ENCODE measurements at places on chromosomes 3 and 15.

- DNase-seq, result no peak
These were observed 481.5 kb upstream of the RGMA start for GRCh38 chr15:93570527-93570926.

- no peak for DNase-seq
These were observed 302.1 kb upstream of the STT3B start for GRCh38 chr3:31230425-31231223.

GRCh38 chr3:45218578-45219390 lies 7.3 kb downstream of the TMEM158 start:
- DNase-seq, result no peak

- DNase-seq, result no peak
These were observed 42.4 kb upstream of the STRIT1 start for GRCh38 chr3:155335724-155336354.

GRCh38 chr15:26298659-26299170 lies 435.6 kb upstream of the ATP10A start:
- peak; percentile 10 for DNase-seq

- peak; percentile 28 for DNase-seq
These were observed 245.3 kb downstream of the MYRIP start for GRCh38 chr3:40054568-40055222.

- DNase-seq, result peak; percentile 52
These were observed 104.1 kb downstream of the PGPEP1L start for GRCh38 chr15:98903377-98904018.

DNA sequence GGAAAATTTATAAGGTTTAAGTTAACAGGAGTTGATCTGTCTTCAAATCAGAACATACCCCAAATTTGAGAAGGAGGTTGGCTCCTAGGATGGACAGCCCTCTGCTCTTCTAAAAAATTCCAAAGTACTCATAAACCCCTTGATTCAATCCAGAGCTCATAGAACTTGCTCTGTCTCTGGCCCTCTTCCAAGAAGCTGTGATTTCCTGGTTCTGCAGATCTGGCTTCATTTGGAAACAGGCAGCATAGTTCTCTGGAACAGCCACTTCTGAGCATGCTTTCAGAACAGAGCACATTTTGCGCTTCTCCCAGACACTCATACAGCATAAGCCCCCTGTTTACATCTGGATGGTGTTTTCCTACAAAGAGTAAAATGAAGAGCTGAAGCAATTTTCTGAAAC lies 96.7 kb downstream of the KBTBD8 start:
- DNase-seq, result peak; percentile 79

GRCh38 chr15:29130951-29131839 lies 138.4 kb downstream of the NSMCE3 start:
- no peak for DNase-seq

GRCh38 chr3:128328546-128329458 lies 137.9 kb downstream of the DNAJB8 start:
- DNase-seq, result no peak

DNA sequence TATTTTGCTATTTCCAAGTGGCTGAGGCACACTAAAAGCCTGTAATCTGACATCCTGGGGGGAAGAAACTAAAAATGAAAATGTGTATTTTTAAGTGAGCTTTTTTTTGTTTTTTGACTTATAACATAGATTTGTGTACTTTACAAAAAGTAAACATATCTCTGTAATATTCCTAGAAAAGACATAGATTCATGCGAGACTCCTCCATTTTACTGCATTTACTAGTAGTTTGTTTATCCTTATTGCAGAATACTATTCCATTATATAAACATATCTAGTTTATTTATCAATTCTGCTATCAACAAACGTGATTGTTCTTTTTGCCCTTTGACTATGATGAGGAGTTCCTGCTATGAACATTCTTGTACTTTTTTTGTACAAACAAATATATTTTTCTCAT lies 67.8 kb upstream of the PLSCR5 start:
- no peak for DNase-seq

DNA sequence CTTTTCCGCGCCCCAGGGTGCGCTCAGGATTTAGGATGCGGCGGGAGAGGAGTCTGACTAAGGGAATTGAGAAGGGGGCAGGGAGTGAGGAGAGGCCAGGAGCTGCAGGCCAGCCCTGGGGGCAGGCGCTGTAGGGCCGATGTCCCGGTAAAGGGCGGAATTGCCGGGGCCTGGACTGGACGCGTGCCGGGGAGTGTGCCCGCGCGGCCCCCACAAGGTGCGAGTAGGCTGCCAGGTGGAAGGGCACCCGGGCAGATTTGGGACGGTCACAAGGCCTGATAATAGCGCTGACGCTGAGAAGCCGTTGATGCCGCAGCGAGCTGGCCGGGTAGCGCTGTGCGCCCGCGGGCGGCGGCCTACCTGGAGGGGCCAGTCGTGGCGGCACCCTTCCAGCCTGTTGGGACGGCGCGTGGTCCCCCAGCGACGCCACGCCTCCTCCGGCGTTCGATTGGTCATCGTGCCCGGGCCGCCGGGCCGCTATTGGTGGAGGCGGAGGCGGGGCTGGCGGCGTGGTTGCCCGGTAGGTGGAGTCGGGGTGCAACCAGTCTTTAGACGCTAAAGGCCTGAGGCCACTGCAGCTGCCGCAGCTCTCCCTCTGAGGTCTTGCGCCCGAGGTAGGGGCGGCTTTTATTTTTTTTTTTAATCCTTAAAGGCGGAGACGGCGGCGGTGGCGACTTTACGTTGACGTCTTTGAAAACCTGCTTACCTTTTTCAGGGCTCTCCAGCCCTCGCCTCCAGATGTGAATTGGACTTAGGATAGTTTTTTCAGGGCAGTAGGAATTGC lies 903 bp downstream of the SLC25A38 start:
- DNase-seq, result peak; percentile 62

- no peak for DNase-seq
These were observed 55.2 kb downstream of the CCDC66 start for GRCh38 chr3:56612146-56612545.

- peak; percentile 78 for DNase-seq
These were observed 29.4 kb downstream of the LYSMD4 start for GRCh38 chr15:99703603-99704443.

- DNase-seq, result no peak
These were observed 249.9 kb upstream of the TLE3 start for GRCh38 chr15:70347321-70348225.

DNA sequence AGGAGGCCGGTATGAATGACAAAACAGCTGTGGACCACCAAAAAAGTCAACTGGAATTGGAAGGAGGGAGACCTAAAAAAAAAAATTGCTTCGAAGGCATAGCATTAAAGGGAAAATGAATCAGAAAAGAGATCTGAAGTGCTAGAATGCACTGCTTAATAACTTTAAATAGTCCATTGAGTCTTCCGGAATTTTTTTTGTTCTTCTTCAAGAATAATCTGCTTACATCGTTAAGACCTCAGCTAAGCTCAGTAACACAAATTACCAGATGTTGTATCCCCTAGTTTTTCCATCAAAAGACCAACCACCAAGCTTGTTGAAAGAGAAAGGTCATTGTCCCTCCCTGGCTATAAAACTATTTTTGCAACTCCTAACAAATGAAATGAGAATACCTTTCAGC lies 560.5 kb downstream of the NR2F2 start:
- no peak for DNase-seq

DNA sequence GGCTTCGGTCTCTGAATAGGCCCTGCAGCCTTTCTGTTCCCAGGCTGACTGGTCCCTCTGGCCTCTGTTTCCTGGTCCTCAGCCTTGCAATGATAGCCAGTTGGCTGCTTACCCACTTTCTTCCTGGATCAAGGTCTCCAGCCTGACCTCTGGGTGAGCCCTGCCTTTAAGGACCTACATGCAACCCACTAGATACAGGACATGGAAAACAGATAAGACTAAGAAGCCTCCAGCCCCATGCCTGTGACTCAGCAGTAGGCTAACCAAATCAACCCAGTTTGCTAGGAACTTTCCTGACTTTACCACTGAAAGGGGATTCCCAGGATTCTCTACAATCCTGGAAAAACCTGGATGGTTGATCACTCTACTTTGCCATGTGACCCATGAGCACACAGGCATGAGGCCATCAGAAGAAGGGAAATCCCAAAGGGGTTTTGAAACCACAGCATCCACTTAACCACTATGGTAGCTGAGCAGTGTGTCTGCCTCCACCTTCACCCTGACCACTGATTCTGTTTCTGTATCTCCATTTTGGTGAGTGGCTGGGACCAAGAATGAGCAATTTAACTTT lies 188.1 kb downstream of the CHST2 start:
- no peak for DNase-seq

GRCh38 chr15:31069360-31070000 lies 32.0 kb downstream of the TRPM1 start:
- no peak for DNase-seq

DNA sequence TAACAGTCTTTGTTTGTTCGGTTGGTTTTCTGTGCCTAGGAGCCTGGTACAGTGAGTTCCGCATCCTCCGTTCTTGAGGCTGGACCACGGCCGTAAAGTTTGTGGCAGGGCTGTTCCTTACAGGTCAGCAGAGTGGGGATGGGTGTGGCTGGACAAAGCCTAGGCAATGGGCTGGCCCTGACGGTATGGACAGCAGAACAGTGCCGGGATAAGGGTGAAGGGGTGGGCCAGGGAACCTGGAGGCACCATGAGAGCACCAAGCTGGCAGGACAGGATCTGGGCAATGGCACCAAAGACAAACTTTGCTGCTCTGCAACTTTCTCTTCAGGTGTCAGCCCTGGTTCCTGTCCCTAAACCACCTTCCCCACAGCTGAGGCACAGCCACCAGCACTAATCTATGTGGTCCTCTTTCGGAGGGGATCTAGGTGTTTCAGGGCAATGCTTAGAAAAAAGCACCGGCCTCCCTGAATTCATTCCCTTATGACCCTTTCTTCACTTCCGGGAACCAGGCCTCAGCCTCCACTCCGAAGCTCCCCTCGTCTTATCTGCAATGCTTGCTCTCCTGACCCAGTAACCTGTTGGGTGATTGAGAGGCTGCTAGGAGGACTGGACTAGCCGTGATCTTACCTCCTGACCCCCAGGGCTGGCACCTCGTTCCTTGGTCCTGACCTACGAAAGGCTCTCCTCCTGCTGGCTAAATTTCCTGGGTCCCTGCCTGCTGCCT lies 54.4 kb downstream of the KLHL6 start:
- DNase-seq, result no peak

GRCh38 chr3:188583341-188584161 lies 429.6 kb downstream of the LPP start:
- DNase-seq, result no peak

GRCh38 chr3:172515130-172515918 lies 7.9 kb downstream of the TNFSF10 start:
- no peak for DNase-seq

DNA sequence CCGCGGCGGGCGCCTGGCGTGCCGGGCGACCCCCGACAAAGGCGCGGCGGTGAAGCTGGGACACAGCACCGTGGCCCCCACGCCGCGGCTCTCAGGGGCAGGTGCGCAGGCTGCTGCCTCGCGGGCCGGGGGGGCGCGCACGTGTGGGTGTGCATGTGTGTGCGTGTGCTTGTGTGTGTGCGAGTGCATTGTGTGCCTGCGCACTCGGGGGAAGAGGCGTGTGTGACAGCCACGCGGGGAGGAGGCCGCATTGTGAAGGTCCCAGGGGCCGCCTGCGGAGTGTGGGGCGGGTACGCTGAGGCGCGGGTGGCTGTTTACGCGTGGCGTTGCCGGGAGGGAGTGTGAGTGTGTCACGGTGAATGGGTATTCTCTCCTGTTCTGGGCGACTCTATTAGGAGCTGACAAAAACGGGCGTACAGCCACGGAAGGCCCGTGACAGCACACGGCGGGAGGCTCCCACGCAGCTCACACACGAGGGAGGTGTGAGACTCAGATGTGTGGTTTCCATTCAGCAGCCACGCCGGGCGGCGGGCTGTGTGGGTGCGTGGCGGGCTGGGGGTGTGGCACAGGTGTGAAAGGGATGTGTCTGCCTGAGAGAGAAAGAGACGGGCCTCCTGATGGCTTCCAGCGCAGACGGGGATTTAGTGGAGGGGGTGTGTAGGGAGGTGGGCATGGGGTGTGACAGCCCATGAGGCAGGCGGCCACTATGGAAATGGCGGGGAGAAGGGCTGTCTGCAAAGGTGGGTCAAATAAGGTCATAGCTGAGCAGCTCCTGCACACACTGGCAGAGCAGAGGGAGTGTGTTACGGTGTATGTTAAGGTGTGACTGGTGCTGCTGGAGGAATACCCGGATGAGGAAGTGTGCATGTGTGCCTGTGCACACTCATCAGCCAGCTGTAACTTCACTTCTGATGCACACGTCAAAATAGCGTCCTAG lies 750 bp downstream of the PODXL2 start:
- no peak for DNase-seq

DNA sequence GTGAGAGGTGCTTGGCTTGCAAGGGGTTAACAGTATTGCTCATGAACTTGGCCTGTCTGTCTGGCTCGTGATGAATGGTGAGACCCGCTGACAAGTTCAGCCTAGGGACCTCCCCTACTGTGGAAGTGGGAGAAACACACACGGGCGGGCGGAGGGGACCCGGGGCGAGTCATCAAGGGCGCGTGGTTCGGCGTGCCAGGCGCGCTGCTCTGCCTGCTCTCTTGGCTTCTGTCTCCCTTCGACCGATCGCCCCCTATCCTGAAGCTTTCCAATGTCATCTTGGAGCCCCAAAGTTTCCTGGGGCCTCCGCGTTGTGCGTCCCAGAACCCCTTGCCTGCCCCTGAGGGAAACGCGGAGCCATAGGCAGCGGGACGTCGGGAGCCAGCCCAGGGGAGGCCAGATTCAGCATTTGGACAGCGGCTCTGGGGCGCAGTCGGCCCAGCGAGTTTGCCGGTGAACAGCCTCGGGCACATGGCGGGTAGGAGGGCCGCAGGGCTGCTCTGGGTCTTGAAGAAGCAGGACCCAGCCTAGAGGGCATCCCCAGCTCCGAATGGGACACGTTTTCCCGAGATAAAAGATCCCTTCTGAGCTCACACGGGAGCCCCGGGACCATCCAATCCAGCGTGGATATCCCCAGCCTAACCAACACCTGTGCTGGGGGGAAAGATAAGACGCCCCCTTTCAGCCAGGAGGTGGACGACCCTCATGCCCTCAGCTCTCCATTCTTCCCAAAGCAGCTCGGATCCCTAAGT lies 27.0 kb upstream of the POLG start:
- peak; percentile 3 for DNase-seq

DNA sequence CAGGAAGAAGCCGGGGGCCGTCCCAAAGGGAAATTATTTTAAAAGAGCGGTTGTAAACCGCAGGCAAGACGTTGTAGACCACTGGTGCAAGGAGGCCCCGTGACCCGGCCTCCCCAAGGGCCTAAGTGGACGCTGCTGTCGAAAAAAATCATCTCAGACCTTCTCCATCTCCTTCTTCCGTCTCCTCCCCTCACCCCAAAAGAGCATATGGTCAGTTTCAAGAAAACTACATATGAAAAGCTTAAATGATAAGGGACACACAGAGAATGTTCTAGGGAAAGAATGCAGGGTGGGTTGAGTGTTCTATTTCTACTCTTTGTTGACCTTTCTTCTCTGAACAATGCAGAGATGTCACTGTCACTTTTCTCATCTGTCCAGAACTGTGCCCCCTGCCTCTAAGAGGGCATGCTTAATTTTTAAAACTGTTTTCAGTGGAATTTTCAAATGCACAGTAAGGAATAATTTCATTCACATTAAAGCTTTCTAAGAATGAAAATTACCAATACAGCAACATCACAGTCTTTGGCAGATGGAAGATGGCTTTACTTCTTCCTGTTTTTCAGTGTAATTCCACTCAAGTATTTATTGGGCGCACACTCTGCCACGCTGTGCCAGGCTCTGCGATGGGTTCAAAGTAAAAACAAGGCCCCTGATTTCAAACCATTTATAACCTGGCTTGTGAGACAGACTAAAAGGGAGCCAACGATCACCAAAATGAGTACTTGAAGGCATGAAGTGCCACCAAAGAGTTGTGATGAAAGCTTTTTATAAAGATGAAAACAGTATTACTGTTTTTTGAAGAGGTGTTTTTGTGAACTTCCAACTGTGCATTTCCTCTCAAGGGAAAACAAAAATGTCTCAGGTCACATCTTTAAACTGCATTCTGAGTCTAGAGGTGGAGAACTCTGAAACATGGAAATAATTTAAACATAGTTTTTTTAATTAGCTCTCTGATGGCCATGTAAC lies 891 bp upstream of the TOP2B start:
- no peak for DNase-seq
